ENCODE measurements at places on chromosomes 3 and 15. TPM values are rescaled to one million over a fixed set of nuclear protein-coding genes. Genes with fewer than 3 reads are reported as not detected.

DNA sequence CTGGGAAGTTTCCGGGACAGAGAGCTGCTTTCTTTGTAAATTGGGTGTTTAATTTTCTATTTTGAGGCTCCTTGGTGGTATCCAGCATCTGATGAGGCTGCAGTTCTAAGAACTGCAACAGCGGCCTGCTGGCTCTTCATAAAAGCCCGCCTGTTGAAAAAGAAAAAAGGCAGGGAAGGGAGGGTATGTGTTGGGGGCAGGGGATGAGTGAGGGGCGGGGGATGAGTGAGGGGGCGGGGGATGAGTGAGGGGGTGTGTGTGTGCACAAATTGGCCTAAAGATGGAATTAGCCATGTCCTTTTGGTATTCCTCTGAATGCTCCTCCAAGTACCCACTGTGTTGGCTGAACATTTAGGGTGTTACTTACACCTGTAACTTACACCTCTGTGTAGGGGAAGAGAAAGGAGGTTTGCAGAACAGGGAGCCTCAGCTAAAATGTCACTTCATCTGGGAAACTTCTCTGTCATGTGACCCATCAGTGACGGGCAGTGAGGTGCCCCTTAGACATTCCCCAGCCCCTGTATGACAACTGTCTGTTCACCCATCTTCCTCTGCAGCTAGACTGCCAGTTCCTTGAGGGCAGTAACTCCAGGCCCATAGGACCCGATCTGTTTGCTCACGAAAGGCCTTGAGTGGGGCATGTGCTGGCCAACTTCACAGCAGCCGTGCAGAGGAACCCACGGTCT lies 57.6 kb downstream of the LRIG1 start:
- no peak for DNase-seq

DNA sequence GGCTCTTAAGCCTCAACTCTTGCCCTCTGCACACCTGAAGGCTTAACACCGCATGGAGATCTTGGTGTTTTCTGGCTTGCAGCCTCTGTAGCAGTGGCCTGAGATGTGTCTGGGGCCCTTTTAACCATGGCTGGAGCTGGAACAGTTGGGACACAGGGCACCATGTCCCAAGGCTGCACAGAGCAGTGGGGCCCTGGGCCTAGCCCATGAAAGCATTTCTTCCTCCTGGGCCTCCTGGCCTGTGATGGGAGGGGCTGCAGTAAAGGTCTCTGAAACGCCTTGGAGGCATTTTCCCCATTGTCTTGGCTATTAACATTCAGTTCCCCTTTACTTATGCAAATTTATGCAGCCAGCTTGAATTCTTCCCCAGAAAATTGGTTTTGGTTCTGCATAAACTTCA lies 735.5 kb upstream of the ALCAM start:
- no peak for DNase-seq

Gene ASB14
- not detected for total RNA-seq

Gene HOMER2
- 3.0 TPM for total RNA-seq

- DNase-seq = no peak
These were observed 6.6 kb downstream of the ACKR2 start for GRCh38 chr3:42815826-42816225.

DNA sequence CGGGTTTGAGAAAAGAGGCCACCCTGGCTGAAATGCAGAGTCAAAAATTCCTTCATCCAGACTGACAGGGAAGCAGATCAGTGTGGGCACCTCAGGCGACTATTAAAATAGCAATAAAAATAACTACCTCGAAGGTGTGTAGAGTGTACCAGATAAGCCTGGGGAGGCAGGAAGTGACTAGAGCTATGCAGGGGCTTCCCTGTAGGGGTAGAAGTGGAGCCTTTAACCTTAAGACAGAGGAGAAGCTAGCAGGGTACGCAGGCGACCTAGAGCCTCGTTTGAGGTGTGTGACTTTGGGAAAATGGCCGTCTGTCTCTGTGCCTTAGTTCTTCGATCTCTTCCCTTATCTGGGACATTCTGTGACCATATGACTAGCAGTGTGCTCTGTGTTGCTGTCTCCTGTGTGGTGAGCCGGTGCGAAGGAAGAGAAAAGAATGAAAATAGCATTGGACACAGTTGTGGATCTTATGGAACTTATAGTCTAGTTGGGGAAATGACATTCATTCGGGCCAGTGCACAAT lies 17.6 kb downstream of the BHLHE40 start:
- no peak for DNase-seq

DNA sequence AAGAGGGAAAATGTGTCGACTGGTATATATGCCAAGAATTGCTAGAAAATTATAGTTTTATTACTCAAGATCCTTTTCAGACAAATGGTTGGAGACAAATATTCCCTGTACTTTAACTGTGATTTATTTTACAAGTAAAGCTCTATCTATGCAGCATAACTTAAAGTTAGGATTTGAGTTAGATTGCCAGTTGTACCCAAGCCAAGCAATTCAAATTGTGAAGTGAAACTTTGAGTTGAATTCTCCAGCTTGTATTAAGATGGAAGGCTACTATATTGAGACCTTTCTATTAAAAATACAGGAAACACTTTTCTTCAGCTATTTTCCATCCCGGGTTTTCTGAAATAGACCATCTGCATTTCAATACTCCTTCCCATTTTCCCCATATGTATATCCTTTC lies 333.1 kb upstream of the RBMS3 start:
- no peak for DNase-seq

GRCh38 chr3:9627901-9628633 lies 21.2 kb upstream of the MTMR14 start:
- DNase-seq = peak; percentile 51

All from posterior vena cava (tissue), 2 donors.